ENCODE measurements at places on chromosomes 7 and 10.

GRCh38 chr7:70512144-70512543, 619.8 kb upstream of the GALNT17 start:
- no peak for DNase-seq

- no peak for DNase-seq
These were observed 17.6 kb upstream of the SNX13 start for GRCh38 chr7:17957871-17958270.

- DNase-seq = no peak
These were observed 8.0 kb upstream of the SLC26A4 start for GRCh38 chr7:107652642-107653041.

DNA sequence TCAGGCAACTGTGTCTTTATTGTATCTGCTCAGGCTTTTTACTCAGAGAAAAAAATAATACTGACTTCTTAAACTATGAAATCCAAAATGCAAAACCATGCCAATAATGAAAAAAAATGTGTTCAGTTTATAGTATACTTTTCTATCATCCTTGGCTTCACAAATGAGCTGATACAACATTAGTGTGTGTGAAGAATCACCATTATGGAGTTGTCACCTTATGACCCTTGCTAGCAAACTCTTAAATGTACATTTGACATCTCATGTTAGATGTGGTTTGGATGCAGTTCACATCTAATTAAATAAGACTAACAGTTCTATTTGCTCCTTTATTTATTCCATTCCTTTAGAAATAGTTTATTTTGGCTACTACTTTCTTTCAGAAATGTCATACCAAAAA, 4.2 kb upstream of the OR2A2 start:
- no peak for DNase-seq

DNA sequence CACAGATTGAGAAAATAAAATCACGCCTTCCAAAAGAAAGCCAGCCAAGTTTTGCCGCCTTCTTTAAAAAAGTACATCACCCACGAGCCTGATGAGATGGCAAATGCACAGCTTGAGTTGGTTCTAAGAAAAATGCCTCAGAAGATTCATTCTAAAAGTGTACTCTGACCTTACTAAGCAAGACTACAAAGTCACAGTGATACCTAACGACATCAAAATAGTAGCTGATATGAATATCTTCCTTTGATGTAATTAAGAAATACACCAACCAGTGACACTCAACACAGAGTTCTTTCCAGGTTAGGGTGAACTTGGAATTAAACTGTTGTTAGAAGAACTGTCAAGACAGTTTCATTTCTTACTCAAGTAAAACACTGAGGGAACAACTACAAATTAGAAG, 78.0 kb upstream of the AMPH start:
- no peak for DNase-seq

DNA sequence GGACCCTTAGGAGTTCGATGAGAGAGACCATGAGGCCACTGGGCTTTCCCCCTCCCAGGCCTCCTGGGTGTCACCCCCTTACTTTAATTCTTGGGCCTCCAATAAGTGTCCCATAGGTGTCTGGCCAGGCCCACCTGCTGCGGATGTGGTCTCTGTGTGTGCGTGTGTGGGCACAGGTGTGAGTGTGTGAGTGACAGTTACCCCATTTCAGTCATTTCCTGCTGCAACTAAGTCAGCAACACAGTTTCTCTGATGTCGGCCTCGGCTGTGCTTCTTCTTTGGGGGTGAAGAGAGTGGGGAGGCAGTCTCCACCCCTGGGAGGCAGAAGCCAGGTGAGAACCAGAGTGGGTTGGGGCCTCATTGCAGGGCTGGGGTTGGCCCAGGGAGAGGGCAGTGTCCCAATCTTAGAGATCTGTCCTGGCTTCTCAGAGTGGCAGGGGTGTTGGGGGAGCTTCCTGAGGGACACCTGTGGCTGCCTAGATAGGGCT, 1.5 kb downstream of the PVRIG start:
- DNase-seq = peak; percentile 82
